Anterior cingulate cortex (tissue), 58 donors: ENCODE measurements at places on chromosomes 1 and 21.

GRCh38 chr1:244092964-244093638 is 42.0 kb downstream of the ZBTB18 start:
- no peak for DNase-seq

DNA sequence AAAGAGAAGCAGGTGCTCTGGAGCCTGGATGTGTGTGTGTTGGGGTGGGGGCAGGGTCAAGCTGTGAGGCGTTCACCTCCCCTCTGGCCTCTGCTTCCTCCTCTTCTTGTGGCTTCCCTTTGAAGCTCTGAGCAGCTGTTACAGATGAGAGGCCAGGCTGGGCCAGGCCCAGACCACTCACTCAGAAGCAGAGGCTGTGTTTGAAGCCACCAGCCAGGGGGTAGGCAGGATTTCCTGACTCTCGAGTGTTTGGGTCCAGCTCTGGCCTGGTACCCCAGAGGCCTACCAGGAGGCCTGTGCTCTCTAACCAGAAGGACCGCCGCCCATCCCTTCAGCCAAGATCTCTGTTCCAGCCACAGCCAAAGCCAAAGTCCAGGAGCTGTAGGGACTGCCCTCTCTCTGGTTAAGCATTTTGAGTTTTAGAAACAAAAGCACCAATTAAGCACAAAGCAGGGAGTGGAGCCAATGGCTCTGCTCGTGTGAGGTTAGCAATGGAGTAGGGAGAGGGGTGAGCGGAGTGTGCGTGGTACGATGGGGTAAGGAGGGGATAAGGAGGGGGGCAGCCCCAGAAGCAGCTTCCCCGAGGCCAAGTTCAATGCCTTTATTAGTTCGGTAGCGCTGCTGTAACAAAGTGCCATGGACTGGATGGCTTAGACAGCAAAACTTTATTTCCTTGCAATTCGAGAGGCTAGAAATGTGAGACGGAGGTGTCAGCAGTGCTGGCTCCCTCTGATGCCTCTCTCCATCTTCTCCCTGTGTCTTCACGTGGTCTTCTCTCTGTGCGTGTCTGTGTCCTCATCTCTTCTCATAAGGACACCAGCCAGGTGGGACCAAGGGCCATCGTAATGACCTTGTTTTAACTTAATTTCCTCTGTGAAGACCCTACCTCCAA is 20.5 kb downstream of the RCSD1 start:
- no peak for DNase-seq

DNA sequence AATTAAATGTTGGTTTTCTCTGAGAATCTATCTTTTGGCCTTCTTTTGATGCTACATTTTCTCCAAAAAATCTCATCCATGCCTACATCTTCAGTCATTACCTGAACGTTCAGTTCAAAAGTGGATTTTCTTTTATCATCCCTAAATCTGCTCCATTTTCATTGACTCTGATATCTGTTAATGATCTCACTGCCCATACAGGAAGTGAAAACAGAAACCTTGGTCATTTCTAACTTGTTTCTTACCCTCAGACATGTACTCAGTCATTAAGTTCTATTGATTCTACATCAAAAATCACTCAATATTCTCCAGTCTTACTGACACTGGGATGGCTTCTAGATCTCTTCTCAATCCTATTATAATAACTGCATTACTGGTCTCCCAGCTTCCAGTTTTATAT is 22.7 kb downstream of the PRKACB start:
- DNase-seq: no peak

DNA sequence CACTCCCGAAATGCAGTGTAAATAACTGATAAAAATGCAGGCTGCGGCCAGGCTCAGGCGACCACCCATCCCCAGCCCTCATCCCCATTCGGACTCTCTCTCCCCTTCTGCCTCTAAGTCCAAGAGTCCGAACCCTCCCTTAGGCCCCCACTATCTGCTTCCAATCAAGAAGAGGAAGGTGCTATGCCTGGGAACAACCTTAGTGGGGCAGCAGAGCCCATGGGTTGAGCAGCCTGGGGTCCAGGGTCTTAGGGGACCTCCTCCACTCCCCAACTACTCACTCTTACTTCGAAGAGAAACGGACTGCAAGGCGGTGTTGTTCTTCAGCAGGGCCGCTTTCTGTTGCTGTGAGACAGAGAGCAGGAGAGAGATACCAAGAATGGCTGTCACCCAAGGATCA is 12.2 kb downstream of the ARHGEF2 start:
- DNase-seq: no peak

DNA sequence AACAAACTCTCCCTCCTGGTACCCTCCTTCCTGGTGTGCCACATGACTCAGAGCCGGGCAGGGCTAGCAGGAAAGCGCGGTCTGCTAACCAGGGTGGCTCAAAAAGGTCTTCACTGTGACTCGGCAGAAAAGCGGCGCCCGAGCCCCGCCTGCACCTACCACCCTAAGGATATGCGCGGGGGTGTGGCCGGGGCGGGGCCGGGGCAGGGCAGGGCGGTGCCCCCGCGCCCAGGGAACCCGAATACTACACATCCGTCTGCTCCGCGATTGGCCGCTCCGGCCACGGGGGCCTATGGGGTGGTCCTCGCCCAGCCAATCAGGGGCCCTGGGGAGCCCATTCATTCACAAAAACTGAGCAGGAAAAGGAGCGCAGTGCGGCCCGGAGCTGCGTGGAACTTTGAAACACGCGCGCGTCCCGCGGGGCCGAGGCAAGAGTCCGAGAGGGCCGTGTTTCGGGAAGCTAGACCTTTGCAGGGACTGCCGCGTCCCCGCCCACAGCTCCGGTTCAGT is 1.7 kb downstream of the LRP8 start:
- DNase-seq: peak; percentile 42

GRCh38 chr1:193115629-193116227 is 6.1 kb upstream of the CDC73 start:
- DNase-seq: no peak

- no peak for DNase-seq
Observed at GRCh38 chr1:37031429-37031828, 2.9 kb downstream of the GRIK3 start.

- DNase-seq: no peak
Observed at GRCh38 chr1:68370101-68370915, 79.4 kb downstream of the RPE65 start.

DNA sequence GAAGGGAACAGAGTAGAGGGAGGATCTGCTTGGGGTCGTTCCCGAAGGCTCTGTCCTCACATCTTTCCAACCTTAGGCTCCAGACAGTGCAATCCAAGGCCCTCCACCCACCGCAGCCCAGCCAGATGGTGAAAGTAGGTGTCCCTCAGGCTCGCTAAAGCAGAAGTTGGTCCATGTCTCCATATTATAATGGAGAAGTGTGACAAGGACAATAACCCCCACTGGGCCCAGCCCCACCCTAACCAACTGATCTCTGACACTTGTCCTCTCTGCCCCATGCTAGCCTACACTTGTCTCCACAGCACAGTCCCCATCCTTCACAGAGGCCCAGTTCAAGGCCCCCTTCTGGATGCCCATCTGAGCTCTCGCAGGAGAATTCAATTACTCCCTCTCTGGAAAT is 48.7 kb downstream of the DMAP1 start:
- no peak for DNase-seq

DNA sequence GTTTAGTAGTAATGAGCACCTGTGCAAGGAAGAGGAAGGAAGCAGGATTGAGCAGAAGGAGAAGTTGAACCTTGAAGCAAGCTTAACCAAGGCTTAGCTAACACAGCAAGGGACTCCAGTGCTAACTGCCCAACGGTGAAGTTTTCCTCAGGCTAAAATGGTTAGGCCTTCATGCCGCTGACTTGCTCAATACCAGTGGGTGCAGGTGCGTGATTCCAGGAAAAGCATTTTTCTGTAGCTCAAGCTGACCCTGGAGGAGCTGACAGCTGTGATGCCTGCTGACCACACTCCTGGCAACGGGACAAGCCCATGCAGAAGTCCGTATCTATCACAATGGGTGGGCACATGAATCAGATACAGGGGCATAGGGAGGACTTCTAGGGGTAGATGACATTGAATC is 76.5 kb upstream of the FGGY start:
- no peak for DNase-seq

DNA sequence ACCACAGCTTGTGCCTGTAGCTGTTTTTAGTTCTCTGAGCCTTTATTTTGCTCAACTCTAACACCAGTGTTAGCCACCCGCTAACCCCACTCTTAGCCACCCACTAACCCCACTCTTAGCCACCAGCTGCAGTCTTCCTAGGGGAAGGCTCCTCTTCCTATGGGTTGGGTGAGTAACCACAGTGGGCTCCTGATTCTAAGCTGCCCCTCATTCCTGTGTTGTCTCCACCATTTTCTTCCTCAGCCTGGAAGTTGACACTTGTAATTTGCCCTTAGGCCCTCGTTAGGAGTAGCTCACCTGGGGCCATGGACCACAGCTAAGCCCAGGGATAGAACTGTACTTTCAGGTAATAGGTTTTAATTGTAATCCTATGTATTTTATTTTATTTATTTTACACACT is 782.9 kb upstream of the TPTE start:
- no peak for DNase-seq

DNA sequence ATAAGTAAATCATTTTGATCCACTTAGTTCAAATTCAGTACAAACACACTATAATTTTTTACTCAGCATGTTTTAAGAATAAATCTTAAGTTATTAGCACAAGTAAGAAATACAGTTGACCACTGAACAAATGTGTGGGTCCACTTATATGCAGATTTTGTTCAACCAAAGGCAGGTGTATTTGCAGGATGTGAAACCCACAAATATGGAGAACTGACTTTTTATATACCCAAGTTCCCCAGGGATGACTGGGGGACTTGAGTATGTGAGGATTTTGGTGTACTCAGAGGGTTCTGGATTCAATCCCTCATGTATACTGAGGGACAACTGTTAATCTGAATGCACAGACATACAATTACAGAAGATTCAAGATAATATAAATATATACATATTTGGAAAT is 25.7 kb upstream of the ERICH3 start:
- DNase-seq: no peak

DNA sequence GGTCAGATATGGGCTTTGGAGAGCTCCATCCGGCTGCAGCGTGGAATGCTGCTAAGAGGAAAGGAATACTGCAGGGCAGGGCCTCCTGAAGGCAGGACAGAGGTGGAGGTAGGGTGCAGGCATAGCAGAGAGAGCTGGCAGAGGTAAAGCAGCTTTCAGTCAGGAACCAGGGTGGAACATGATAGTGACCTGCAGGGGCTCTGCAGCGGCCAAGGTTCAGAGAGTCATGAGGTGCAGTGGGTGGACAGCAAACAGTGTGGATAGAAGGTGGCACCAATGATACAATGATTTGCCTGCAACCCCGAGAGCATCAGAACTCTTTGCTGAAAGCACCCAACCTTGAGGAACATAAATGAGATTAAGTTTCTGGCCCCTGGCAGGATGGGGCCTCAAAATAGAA is 119.3 kb downstream of the BEND5 start:
- no peak for DNase-seq

- no peak for DNase-seq
Observed at GRCh38 chr1:165134431-165134830, 222.1 kb downstream of the LMX1A start.

GRCh38 chr1:248793592-248793991 is 32.1 kb downstream of the SH3BP5L start:
- DNase-seq: no peak

DNA sequence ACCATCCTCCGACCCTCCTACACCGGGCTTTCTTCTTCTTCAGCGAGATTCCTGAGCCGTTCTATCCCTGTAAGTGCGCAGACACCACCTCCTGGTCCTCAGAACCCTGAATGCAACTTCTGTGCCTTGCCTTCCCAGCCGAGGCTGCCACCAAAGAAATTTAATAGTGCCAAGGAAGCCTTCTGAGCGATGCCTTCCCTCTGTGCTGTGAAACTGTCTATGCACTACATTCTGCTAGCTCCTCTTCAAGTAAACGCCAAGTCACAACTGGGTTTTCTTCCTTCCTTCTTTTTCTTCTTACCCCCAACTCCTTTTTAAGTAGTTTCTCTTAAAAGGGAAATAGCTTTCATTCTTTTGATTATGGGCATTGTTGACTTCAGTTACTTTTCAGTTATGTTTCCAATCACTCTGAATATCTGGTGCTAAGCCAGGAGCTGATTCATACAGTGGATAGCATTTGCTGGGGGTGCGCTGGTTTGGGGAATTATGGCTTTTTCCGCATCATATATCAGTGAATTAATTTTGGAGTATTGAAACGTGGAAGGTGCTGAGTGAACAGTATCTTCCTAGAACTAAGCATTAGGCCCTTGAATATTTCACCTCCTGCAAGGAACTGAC is 38.6 kb upstream of the GPR88 start:
- DNase-seq: no peak

DNA sequence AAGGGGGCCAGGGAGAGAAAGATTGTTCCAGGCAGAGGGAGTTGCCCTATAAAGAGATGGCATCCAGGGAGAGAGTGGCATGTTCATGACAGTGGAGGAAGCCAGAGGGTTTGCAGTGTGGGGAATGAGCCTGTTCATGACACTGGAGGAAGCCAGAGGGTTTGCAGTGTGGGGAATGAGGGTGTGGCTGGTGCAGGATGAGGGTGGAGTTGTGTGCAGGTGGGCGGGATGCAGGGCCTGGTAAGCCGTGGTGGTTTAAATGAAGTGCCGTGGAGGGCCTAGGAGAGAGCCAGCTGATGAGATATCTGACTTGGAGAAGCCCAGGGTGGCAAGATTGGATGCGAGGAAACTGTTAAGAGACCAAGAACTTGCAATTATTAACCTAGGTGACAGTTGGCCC is 131.8 kb downstream of the CAMTA1 start:
- DNase-seq: no peak

DNA sequence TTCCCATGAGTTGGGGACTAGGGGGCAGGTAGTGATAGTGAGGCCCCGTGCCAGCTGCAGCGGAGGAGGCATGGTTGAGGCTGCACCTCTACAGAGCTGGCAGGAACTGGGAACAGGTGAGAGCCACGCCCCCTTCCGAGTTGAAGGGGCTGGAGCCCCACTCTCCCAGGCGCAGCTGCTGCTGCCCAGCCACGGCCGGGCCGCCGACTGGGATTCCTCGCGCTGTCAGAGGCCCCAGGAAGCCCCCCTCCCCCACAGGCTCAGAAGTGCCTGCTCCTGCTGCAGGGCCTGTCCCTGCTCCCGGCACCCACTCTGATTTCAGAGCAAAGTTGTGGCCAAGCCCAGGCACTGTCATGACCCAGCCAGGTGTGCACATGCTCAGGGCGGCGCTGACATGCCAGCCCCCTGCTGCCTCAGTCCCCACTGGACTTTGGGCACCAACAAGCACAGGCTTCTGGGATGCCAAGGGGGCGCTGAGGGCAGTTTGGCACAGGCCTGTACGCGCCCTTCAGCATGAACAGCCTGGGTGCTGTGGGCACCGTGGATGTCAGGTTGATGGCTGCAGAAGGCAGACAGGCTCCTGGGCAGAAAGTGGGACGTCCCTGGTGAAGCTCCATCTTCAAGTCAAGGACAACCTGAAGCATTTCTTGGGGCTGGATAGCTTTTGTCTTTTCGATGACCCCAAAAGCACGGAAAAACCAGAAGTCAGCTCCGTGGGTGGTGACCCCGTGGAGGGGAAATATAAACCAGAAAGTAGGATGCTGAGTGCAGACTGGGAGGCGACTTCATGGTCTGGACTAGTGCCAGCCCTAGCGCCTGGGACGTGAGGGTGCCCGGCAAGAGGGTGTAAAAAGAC is 121.5 kb downstream of the SIM2 start:
- no peak for DNase-seq

DNA sequence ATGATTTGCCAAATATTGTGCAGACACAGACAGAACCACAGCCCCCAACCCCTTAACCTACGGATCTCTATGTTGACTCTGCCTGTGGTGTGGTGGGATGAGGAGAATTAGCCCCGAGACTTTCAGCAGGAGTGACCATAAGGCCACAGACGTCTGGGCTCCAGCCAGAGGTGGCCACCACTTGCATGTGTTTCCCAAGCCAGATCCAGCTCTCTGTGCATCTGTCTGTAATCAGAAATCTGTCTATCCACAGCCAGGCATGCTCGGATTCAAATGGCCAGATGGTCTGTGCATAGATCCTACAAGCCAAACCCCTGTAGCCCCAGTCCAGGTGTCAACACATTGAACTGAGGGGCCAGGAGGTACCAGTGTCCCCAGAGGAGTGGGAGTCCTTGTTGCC is 140.6 kb downstream of the SYF2 start:
- no peak for DNase-seq
